ENCODE measurements at places on chromosomes 13 and 19.

GRCh38 chr13:31145417-31145816 lies 16.3 kb downstream of the HSPH1 start:
- no peak for DNase-seq

- no peak for DNase-seq
Measured at GRCh38 chr13:51093574-51093973, 17.5 kb downstream of the C13orf42 start.

- no peak for DNase-seq
Measured at GRCh38 chr13:33087790-33088189, 71.6 kb downstream of the KL start.

- no peak for DNase-seq
Measured at GRCh38 chr13:34357435-34358232, 539.7 kb downstream of the RFC3 start.

DNA sequence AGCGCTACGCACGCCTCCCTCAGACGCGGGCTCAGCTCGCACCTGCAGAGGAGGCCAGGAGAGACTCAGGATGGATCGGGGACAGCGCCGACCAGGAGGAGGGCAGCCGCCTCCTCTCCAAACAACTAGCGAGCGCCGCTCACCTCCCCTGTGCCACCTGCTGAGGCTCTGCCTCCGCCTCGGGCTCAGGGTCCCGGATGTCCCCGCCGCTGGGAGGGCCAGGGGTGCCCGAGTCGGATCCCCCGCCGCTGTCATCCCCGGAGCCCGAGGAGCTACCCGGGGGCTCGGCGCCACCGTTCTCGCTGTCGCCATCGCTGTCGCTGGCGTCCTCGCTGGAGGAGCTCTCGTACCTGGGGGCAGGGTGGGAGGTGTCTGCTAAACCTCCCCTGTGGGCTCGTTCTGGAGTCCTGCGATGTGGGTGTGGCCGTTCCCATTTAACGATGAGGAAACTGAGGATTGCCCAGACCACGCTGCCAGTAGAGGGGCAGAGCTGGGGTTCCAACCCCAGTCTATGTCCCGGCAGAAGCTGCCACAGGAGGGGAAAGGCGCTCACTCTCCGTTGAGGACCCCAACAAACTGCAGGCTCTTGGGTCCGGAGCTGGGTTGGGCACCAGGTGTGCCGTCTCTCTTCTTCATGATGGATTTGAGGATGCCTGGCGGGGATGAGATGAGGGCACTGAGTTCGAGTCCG lies 9.2 kb downstream of the KANK3 start:
- DNase-seq: no peak

DNA sequence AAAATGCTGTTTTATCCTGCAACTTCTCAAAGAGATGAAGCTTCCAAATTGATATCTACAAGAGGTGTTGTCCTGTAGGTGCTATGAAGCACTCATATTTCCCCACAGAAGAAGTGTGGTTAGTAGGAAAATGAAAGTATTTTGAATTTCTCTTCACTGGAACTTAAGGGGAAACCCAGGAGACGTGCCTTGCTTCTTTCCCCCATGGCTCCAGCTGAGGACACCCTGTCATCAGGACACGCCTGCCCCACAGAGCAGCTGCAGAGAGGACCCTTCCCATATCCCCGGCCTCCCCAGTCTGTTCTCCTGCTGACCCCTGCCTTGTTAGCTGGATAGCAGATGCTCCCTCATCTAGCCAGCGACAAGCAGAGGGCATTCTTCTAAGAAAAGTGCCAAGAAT lies 371.3 kb downstream of the COG6 start:
- DNase-seq: no peak

DNA sequence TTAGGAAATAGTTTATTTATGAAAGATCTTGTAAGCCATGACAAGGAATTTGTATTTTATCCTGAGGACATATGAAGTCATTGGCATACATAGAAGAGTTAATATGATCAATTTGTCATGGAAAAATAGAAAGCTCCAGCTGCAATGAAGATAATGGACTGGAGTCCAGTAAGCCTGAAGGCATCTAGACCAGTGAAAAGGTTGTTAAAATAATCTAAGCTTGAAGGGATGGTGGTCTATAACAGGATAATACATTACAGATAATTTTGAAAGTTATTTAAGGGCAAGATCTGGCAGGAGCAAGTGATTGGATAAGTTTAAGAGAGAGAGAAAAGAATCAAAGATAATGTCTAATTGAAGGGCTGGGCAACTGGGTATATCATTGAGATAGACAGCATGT lies 224.2 kb downstream of the GPC6 start:
- no peak for DNase-seq

DNA sequence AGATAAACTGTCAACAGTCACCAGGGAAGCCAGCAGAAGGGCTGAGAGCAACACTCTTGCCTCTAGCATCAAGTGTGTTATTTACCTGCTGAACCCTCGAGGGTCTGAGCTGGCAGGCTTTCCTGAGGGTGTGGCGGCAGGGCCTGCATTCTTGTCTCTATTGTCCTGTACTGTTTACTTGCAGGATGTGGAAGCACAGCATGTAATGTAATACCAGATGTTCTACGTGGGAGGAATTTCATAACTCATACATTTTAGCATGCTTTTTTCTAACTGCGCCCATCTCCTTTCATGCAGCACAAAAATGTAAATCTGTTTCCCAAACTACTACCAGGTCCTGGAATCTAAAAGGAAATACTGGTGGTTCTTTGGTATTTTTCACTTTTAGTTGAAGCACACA lies 153.1 kb downstream of the RGCC start:
- no peak for DNase-seq

DNA sequence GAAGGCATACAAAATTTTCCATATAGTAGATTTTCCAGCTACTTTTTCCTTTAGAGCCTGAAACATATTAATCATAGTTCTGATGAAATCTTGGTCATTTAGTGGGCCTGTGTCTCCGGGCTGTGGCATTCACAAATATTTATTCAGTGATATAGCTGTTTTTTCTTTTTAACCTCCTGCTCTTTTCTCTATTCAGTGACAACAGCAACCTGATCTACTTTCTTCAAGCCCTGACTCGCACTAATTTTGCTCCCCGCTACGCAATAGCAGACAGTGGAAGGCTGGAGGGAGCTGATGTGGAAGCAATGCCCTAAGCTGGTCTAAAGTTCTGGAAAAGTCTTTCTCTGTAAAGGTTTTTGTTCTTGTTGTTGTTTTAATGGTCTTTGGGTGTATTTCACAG lies 289.7 kb downstream of the SLITRK6 start:
- no peak for DNase-seq

DNA sequence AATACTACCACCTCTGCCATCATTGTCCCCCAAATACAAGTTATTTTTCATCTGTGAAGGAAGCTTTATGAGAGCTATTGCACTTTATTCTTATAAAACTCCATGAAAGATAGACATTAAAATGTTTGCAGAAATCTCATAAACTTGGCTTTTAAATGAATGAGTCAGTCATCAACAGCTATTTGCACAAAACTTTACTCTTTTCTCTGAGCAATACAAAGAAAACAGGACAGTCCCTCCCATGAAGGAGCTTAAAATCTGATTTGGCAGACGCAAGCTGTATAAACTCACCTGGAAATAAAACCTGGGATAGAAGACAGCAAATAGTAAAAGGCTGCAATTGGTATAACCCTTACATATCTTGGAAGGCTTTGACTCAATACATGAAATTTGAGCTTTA lies 16.6 kb upstream of the RCBTB1 start:
- no peak for DNase-seq

DNA sequence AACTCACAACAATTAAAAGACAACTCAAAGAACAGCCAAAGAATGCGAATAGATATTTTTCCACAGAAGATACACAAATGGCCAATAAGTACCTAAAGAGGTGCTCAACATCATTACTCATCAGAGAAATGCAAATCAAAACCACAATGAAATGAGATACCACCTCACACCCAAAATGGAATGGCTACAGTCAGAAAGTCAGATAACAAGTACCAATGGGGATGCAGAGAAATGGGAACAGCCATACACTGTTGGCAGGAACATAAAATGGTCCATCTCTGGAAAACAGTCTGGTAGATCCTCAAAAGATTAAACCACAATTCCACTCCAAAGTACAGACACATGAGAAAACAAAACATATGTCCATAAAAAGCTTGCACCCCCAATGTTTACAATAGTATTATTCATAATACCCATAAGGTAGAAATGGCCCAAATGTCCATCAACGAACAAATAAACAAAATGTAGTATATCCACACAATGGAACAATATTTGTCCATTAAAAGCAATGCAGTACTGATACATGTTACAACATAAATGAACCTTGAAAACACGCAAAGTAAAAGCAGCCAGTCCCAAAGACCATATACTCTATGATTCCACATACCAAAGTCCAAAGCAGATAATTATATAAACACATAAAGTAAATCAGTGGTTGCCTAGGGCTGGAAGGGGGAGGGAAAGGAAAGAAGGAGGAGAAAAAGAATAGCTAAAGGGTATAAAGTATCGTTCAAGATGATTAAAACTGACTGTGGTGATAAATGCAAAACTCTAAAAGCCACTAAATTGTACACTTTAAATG lies 19.6 kb downstream of the USP12 start:
- DNase-seq: no peak

DNA sequence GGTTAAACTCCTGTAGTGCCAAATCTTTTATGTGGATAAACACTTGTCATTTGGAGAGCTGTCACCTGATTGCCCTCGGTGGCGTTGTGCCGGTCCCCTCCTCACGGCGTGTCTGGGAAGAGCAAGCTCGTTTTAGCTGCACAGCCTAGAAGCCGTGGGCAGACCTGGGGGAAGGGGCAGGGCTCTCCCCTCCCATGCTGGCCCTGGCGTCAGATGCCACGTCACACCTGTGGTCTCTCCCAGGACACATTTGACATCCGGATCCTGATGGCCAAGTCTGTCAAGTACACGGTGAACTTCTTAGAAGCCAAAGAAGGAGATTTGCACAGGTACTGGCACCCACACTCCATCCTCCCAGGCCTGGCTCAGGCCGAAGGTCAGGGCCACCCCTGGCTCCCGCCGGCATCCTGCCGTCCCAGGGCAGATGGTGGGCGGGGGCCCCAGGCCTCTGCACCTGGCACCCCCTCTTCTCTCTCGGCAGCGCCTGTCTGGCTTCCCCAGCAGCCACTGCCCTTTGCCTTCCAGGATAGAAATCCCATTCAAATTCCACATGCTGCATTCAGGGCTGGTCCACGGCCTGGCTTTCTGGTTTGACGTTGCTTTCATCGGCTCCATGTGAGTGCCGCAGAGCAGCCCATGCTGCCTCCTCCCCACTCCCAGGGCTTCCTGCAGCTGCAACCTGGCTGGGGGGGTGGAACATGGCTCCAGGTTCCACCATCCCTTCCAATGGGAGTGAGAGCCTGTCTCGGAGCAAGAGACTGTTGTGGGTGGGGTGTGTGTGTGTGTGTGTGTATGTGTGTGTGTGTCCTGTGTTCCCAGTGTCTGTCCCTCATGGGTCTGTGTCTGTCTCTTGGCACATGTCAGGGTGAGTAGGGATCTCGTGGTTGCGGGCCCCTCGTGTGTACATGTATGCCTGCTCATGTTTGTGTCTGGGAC lies 8.8 kb downstream of the YIPF2 start:
- DNase-seq: no peak

DNA sequence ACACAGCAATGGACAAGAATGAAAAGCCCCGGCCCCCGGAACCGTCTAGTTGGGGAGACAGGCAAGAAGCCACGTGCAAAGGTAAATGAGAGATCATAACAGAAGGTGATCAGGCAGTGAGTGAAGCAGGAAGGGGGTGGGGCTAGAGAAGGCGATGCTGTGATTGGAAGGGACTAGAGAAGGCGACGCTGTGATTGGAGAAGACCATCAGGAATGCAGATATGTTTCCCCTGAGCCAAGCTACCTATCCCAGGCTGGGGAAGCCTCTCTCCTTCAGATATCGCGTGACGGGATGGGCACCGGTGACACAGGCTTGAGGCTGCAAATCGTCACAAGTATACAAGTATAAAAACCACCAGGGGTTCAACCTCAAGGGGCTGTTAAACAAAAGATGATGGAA lies 21.8 kb downstream of the DCAF15 start:
- DNase-seq: no peak

DNA sequence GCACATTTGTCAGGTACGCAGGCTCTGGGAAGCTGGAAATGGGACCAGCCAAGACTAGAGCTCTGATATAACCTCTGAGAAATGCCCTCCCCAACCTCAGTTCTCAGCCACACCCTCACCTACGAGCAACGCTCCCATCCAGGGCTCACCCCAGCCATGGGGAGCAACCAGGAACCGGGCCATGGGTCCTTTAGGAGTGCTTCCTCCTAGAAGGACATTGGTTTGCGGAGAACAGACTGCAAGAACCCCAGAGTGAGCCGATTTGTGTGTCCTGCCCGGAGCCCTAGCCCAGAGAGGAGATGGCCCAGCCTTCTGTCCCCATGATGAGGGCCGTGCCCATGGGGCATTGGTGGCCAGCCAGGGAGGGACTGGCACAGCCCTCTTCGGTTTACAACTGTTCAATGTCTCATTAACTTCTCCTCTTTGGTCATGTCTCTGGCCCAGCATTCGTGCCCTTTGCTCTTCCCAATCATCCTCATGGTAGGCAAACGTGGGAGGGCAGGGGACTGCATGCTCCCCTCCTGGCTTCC lies 32.9 kb upstream of the IGSF23 start:
- no peak for DNase-seq

DNA sequence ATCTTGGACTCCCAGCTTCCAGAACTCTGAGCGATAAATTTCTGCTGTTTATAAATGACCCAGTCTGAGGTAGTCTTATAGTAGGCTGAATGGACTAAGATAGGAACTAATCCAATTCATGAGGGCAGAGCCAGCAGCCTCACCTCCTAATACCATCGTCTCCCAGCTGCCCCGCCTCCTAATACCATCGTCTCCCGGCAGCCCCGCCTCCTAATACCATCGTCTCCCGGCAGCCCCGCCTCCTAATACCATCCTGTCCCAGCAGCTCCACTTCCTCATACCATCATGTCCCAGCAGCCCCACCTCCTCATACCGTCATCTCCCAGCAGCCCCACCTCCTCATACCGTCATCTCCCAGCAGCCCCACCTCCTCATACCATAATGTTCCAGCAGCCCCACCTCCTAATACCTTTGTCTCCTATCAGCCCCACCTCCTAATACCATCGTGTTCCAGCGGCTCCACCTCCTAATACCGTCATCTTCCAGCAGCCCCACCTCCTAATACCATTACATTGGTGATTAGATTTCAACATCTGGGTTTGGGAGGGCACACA lies 2.4 kb upstream of the ARGLU1 start:
- peak; percentile 32 for DNase-seq

DNA sequence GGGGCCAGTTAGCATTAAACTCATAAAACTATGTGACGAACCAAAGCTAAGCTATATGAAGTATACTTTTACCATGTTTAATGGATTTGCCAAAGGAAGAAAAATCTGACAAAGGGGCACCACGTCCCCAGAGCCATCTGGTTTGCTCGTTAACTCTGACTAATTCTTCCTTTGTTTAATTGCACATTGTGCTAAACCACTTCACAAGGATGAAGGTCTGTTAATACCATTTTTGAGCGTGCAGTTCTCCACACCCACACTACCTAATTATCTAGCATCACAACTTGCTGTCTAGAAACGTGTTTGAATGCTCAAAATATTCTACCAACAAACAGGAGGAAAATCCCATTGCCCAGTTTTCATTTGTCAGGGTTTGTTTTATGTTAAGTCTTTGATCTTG lies 74.8 kb downstream of the COL4A1 start:
- no peak for DNase-seq

GRCh38 chr19:12773571-12773970 lies 1.8 kb downstream of the HOOK2 start:
- DNase-seq: no peak

All from stimulated activated CD8-positive, alpha-beta memory T cell treated with anti-CD3 and anti-CD28 coated beads, Interleukin-2, amount 100 ng/mL, for 1 hour (primary cell).